ENCODE measurements at places on chromosomes 2 and 18.

- DNase-seq, result no peak
Observed at GRCh38 chr2:239469106-239469960, 68.5 kb upstream of the HDAC4 start.

GRCh38 chr2:16862471-16862870, 196.8 kb upstream of the CYRIA start:
- DNase-seq, result no peak

DNA sequence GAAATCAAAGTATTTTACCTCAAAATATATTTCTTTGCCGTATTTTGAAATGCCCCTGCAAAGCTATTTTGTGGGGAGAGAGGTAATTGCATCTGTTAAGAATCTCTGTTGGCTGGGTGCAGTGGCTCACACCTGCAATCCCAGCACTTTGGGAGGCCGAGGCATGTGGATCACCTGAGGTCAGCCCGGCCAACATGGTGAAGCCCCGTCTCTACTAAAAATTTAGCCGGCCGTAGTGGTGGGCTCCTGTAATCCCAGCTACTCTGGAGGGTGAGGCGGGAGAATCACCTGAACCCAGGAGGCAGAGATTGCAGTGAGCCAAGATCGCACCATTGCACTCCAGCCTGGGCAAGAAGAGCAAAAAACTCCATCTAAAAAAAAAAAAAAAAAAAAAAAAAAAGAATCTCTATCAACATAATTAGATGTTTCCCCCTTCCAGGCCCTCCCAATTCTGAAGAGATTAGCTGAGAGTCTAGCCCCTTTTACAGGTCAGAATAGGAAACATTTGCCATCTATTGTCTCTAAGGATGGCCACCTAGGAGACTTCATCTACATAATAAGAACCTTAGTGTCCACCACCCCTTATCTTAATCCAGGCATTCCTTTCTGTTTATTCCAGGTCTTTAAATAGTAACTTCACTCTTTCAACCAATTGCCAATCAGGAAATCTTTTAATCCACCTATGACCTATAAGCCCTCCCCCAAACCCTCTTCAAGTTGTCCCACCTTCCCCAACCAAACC, 3.5 kb upstream of the TRAPPC8 start:
- no peak for DNase-seq

- DNase-seq, result no peak
Observed at GRCh38 chr2:237143676-237144440, 58.2 kb downstream of the COPS8 start.

- DNase-seq, result no peak
Observed at GRCh38 chr2:221553333-221553732, 18.8 kb downstream of the EPHA4 start.

DNA sequence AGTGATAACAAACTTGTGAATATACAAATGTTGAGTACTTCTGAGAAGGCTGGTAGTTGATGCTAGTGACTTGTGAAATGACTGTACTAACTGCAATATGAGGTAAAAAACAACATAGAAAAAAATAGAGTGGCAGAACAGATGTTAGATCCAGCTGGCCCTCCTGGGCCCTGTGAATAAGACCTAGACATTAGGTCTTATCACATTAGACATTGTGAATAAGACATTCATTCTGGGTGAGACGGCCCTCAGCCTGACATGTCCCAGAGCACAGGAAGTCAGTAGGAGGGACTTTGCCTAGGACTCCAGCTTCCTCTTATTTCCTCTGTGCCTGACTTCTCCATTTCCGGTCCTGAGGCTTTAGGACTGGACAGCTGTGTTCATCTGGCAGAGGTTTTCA, 22.9 kb downstream of the DOK1 start:
- DNase-seq, result no peak

- no peak for DNase-seq
Observed at GRCh38 chr2:208985644-208986043, 438.2 kb upstream of the MAP2 start.

GRCh38 chr2:15427987-15428386, 133.1 kb downstream of the NBAS start:
- no peak for DNase-seq

DNA sequence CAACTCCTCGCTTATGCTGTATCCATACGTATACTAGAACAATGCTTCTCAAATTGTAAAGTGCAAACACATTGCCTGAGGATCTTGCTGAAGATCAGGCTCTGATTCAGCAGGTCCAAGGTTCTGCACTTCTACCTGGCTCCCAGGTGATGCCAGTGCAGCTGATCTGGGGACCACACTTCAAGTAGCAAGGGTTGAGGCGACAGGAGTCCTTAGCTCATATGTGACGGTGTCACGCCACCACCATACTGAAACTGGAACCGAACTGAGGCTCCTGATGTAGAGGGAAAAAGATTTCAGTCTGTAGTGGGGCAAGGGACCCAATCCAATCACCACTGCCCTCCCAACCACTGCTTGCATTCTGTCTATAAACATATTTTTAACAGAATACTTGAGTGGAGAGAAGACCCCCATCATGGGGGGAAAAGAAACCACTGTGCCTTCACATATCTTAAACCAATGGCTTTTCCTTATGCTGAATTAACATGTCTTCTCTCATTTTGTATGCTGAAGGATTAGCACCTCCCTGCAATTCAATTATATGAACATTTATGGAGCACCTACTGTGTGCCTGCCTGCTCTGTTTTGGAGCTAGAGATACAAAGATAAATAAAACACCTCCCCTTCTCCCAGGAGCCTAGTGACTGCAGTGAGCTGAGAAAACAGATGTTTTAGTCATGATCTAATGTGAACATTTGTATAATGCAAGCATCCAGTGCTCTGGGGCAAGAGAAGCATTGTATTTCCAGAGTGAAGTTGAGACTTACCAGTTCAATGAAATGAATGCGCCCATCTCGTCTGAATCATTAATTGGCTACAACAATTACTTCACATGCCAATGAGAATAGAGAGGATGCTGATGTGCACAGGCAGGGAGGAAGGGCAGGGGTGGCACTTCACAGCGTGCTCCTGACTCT, 6.6 kb upstream of the ASAP2 start:
- DNase-seq, result no peak

- no peak for DNase-seq
Observed at GRCh38 chr18:32366586-32367538, 103.8 kb downstream of the GAREM1 start.

GRCh38 chr2:42809819-42810120, 17.4 kb upstream of the HAAO start:
- DNase-seq, result no peak

DNA sequence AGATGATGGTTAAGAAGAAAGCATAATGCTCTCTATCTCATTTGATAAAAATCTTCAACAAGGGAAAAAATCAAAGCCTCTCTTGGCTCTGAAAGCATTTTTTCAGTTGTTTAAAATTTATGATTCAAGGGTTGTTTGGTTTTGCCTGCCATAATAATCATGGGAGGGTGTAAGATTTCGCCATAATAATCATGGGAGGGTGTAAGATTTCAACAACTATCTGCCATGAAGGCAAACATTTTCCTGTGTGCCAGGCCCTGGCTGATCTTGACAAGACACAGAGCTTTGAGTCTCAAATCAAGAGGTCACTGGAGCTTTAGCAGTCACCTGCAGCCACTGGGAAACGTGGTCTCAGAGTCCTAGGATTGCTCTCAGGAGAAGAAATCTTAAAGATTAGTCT, 175.1 kb upstream of the PIEZO2 start:
- DNase-seq, result no peak

- DNase-seq, result no peak
Observed at GRCh38 chr18:68447286-68447685, 267.6 kb downstream of the TMX3 start.

DNA sequence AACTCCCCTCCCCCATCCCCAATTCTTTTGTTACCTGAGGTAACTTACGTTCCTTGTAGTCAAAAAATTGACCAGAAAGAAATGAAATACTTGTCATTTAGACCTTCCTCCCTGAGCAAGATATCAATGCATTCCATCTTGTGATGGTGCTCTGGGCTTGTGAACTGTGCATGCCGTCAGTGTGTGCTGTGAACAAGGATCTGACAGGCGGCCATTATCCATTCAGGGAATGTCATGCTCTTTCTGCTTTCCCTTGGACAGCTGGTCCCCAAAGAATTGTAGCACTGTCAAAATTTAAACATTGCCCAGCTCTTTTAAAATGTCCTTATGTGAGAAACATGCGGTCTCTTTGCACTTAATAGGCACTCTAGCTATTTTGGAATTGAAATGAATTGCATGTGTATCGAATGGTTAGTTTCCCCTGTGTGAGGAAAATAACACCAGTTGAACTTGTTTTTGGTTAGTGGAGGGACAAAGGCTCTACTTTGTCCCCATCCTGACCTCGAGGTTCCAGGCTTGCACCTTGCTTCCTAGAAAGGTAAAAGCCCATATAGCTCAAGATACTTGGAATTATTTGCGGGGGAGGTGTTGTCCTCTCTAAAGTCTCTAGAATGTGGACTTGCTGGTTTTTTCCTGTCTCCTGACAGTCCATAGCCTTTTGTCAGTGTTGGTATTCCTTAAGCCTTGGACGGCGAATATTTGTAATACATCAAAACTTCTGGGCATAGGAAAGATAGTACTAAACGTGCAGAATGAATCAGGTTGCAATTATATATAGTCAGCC, 350.9 kb downstream of the NUP35 start:
- DNase-seq, result no peak

- DNase-seq, result no peak
Observed at GRCh38 chr2:7499018-7499417, 581.8 kb downstream of the RNF144A start.

GRCh38 chr2:30024281-30024680, 102.9 kb upstream of the ALK start:
- DNase-seq, result no peak

DNA sequence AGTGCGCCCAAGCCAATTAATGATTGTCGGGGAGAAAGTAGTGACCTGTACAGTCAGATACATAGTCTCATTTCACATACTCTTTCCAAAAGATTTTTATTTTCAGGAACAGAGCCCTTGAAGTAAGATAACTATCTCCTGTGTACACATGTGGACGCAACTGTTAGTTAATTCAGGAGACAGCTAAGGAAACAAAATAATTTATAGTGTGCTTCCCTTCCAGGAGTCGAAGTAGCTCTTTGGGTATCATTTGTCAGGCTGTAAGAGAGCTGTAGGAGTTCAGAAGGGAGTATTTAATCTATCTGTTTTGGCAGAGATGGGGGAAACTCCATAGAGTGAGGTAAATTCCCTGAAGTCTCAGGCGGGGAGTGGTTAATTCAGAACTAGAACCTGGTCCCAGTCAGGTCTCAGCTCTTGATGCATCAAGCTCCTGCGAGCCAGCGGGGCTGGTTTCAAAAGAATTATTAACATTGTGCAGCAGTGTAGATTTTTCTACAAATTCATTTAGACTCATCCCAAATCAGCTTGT, 63.0 kb downstream of the MAPK4 start:
- DNase-seq, result no peak

GRCh38 chr2:236977852-236978398, 107.8 kb upstream of the COPS8 start:
- no peak for DNase-seq

DNA sequence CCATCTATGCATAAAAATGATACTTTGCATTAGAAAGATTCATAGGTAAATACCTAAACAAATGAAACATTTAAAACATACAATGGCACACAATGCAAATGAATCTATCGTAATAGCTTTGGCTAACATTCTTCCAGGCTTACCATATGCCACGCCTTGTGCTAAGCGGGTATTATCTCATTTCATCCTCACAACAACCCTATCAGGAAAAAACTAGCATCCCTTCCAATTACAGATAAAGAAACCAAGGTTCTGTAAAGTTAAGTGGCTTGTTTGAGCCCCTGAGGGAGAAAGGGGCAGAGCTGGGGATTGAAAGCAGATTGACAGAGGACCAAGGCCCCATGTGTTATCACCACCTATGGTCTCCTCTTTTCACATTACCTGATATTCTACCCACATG, 145.4 kb upstream of the ETAA1 start:
- no peak for DNase-seq

- DNase-seq, result no peak
Observed at GRCh38 chr2:215895330-215895729, 118.0 kb downstream of the MREG start.

- DNase-seq, result no peak
Observed at GRCh38 chr2:204591225-204591624, 46.0 kb downstream of the PARD3B start.

GRCh38 chr2:138170485-138170884, 206.2 kb downstream of the HNMT start:
- DNase-seq, result no peak

- no peak for DNase-seq
Observed at GRCh38 chr2:229843613-229844012, 78.2 kb downstream of the TRIP12 start.

- DNase-seq, result no peak
Observed at GRCh38 chr18:27696148-27696547, 480.8 kb downstream of the CDH2 start.

GRCh38 chr18:13548106-13548819, 178.1 kb downstream of the FAM210A start:
- DNase-seq, result no peak

Data from activated effector memory CD4-positive, alpha-beta T cell treated with Interleukin-2 at 50 U/mL for 16 hours (primary cell).